ENCODE measurements at places on chromosomes 12 and 14.

- DNase-seq = no peak
- no peaks in the 10 kb centered on the region for H3K36me3 ChIP-seq
- no peak overlapping the region for H3K4me3 ChIP-seq
- H3K27me3 ChIP-seq = no peaks in the 10 kb centered on the region
- H3K27ac ChIP-seq = no peak overlapping the region
- no peaks in the 10 kb centered on the region for H3K4me1 ChIP-seq
Observed at GRCh38 chr12:126337556-126338441, 1272.6 kb downstream of the AACS start.

DNA sequence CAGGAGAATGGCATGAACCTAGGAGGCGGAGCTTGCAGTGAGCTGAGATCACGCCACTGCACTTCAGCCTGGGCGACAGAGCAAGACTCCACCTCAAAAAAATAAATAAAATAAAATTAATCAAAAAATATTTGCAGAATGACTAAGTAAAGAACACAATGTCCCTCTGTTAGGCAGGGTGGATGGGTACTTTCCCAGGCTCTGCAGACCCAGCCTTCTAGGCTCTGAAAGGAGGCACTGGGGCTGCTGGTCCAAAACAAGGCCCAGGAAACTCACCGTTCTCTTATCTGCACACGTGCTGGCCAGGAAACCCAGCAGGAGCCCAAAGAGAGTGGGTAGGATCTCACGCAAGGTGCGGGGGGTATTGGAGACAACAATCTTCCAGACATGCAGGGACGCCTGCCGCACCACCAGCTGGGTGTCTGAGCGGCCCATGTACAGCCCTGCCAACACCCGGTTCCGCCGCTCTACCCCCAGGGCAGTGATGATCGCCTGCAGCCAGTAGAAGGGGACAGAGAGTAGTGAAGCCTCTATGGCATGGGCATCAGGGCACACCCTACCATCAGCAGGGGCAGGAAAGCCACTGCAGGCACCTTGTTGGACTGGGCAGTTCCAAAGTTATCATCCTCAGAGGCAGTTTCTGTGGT is 25.8 kb upstream of the RAB35 start:
- no peak overlapping the region for H3K27ac ChIP-seq
- H3K27me3 ChIP-seq = no peaks in the 10 kb centered on the region
- H3K4me1 ChIP-seq = no peaks in the 10 kb centered on the region
- no peak for DNase-seq
- no peak overlapping the region for H3K4me3 ChIP-seq

DNA sequence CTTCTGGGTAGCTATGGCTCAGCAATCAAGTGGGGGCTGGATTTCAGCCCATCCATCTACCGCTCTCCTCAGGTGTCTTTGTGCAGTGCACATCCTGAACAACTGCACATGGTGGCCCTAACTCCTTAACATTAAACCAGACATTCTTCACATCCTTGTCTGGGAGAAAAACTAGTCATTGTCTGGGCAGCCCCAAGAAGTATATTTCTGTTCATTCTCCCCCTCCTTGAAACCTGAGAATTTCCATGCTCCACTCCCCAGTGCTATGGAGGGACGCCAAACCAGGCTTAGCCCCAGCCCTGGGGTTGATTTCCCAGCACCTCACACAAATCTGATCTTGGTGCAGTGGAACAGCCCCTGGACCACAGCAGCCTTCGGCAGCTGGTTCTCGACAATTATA is 13.4 kb downstream of the MYL2 start:
- DNase-seq = no peak
- no peaks in the 10 kb centered on the region for H3K36me3 ChIP-seq
- no peaks in the 10 kb centered on the region for H3K4me1 ChIP-seq
- no peak overlapping the region for H3K4me3 ChIP-seq
- no peak overlapping the region for H3K27ac ChIP-seq

DNA sequence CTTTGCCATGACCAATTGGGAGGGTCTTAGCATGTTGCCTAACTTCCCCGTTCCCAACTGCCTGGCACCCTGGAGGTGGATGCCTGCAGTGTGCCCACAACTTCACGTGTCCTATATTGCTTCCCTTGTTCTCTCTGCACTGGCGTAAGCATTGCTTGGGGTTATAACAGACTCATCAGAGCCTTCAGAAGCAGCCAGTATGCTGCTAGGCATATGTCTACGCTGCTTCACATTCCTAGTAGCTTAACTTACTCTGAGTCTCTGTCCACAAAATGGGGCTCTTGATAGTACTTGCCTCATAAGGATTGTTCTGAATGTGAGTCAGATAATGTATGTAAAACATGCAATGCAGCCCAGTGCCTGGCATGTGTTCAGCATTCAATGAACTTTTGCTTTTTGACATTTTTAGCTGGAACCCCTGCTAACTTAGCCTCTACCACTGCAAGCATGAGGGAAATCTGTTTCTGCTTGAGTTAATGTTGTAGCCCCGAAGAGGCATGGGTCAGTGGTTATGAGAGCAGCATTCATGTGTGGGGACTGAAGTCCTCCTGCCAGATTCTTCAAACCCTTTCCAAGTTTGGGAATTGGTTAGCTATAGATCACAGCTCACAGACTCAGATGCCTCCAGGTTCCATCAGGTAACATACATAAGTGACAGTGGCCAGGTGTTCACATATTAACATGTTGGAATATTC is 2.8 kb downstream of the SLC5A8 start:
- H3K4me3 ChIP-seq = no peak overlapping the region
- no peaks in the 10 kb centered on the region for H3K27me3 ChIP-seq
- H3K27ac ChIP-seq = no peak overlapping the region

- H3K4me1 ChIP-seq = no peaks in the 10 kb centered on the region
- H3K4me3 ChIP-seq = no peak overlapping the region
- DNase-seq = no peak
- H3K36me3 ChIP-seq = no peaks in the 10 kb centered on the region
- no peak overlapping the region for H3K27ac ChIP-seq
- H3K27me3 ChIP-seq = no peaks in the 10 kb centered on the region
Observed at GRCh38 chr12:98162906-98163678, 352.3 kb upstream of the TMPO start.

GRCh38 chr12:64412459-64412858 is 8.3 kb downstream of the XPOT start:
- H3K36me3 ChIP-seq = peaks cover 60% of the 10 kb centered on the region
- no peak for DNase-seq
- no peak overlapping the region for H3K4me3 ChIP-seq
- H3K27ac ChIP-seq = no peak overlapping the region
- H3K27me3 ChIP-seq = no peaks in the 10 kb centered on the region

DNA sequence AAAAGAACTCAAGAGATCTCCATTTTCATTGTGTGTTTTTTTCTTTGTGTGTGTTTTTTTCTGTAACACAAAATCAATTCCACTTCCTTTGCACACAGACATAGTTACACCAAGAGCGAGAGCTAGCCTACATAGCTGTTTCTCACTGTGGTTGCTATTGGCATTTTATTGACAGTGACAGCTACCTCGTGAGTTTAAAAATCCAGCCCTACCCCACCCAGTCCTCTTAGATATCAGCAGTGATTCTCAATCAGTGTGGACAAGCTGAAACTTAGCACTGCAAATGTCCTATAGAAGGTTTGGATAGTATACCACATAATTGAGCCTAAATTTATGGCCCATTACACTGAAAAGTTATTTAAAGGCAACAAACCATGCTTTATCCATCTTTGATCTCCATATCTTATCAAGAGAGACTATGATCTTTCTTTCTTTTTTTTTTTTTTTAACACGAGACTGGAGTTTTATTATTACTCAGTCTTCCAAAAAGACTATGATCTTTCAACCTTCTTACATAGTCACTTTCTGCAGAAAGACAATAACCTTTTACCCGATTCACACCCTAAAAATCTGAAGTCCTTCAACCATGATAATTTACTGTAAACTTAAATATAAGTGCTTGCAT is 46.8 kb downstream of the ATP2B1 start:
- no peak for DNase-seq
- H3K4me1 ChIP-seq = peaks cover 26% of the 10 kb centered on the region
- peak overlapping the region; percentile 15 for H3K27ac ChIP-seq
- no peaks in the 10 kb centered on the region for H3K27me3 ChIP-seq
- no peaks in the 10 kb centered on the region for H3K36me3 ChIP-seq
- no peak overlapping the region for H3K4me3 ChIP-seq

- no peak for DNase-seq
- no peaks in the 10 kb centered on the region for H3K27me3 ChIP-seq
- H3K4me3 ChIP-seq = no peak overlapping the region
- H3K27ac ChIP-seq = no peak overlapping the region
- H3K4me1 ChIP-seq = no peaks in the 10 kb centered on the region
Observed at GRCh38 chr12:94276725-94277124, 128.3 kb downstream of the PLXNC1 start.

DNA sequence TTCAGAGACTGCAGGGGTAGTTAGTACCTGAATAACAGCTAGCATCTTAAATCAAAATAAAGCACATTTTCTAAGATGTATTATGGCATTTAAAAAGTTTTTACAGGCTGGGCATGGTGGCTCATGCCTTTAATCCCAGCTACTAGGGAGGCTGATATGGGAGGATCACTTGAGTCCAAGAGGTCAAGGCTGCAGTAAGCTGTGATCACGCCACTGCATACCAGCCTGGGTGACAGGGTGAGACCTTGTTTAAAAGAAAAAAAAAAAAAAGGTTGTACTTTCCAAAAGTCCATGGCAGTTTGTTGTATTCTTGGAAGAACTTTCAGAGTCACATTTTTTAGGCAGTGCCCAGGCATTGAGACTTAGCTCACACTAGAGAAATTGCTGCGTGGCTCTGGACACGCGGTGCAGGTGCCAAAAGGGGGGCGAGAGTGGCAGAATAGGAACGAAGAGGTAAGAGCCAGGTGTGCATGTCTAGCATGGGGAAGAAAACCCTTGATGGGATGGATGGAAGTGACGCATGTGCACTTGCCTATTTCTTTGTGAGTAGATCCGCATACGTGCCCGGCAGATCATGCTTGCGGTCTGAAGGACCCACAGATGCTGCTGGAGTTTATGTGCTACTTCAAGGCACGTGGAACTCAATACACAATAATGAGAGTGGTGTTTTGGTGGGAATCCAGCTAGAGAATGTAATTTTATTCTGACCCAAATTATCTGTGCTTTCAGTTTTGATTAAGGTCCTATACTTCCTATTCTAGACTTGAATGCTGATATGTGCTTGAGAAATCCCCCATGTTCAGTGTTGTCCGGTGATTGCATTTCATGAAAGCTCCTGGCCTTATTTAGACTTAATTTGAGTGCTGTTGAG is 11.9 kb downstream of the ANKRD13A start:
- DNase-seq = no peak
- H3K36me3 ChIP-seq = peaks cover 22% of the 10 kb centered on the region

DNA sequence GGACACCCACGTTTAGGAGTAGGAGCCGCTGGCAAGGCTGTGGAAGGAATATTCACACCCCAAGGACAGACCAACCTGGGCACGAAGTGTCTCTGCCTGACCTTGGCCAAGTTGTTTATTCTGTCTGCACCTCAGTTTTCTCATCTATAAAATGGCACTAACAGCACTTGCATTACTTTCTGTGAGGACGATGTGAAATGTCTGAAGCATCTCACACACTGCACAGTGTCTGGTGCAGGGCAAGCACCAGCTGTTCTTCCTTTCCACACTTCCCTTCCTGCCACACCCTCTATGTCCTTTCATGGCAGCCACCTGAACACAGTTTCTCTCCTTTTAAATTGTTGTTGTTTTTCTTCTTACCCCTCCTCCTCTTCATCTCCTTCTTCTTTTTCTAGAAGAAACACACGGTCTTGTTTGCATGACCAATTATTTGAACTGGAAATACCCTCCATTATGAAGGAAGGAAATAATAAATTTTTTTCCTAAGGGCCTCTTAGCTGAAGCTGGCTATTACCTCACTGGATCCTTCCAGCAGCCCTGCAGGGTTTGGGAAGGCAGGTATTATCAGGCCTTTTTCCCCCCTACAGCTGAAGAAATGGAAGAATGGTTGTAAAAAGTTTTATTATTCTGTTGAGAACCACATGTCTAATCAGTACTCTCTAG is 42.9 kb upstream of the ATP23 start:
- H3K36me3 ChIP-seq = no peaks in the 10 kb centered on the region
- H3K4me3 ChIP-seq = no peak overlapping the region
- no peak for DNase-seq
- peaks cover 57% of the 10 kb centered on the region for H3K4me1 ChIP-seq

GRCh38 chr12:93889516-93890212 is 212.5 kb downstream of the CRADD start:
- no peaks in the 10 kb centered on the region for H3K4me1 ChIP-seq
- H3K4me3 ChIP-seq = no peak overlapping the region
- H3K27me3 ChIP-seq = no peaks in the 10 kb centered on the region
- H3K27ac ChIP-seq = no peak overlapping the region

- DNase-seq = no peak
- H3K36me3 ChIP-seq = no peaks in the 10 kb centered on the region
- H3K27ac ChIP-seq = no peak overlapping the region
- peaks cover 5% of the 10 kb centered on the region for H3K4me1 ChIP-seq
- H3K27me3 ChIP-seq = no peaks in the 10 kb centered on the region
Observed at GRCh38 chr12:2779281-2779680, 15.5 kb upstream of the FKBP4 start.

DNA sequence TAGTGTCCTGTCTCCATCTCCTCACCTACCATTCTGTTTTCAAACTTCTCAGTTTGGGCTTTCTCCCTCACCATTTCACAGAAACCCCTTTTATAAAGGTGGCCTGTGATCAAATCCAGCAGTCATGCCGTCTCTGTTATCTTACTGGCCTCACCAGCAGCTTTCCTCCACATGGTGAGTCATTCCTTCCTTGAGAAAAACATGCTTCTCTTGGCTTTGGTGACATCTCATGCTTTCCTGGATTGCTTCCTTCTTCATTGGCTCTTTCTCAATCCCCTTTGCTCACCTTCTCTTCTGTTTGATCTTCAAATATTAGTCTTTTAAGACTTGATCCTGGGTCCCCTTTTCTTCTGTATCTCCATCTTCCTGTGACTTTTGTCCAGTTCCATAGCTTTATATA is 164.9 kb downstream of the ANO4 start:
- no peak overlapping the region for H3K4me3 ChIP-seq
- H3K4me1 ChIP-seq = no peaks in the 10 kb centered on the region
- H3K27ac ChIP-seq = no peak overlapping the region
- DNase-seq = no peak
- H3K27me3 ChIP-seq = no peaks in the 10 kb centered on the region

DNA sequence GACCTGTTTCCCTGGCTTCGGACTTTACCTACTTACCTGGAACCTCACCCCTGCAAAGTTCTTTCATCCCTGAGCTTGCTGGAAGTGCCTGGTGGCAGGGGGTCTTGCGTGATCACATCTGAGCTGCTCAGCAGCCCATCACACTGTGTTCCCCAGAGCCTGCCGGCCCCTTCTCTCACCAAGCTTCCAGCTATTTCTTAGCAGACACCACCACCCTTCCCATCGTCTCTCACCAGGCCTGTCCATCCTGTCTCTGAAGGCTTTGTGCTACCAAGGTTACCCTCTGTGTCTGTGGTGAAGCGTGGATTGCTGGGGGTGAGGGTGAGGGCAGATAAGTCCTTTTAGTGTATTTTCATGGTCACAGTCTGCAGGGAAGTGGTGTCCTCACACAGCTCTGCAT is 78.8 kb upstream of the NRXN3 start:
- H3K4me3 ChIP-seq = no peak overlapping the region
- no peaks in the 10 kb centered on the region for H3K27me3 ChIP-seq
- no peaks in the 10 kb centered on the region for H3K4me1 ChIP-seq
- no peak for DNase-seq
- H3K36me3 ChIP-seq = no peaks in the 10 kb centered on the region
- H3K27ac ChIP-seq = no peak overlapping the region

Measured in effector memory CD4-positive, alpha-beta T cell (primary cell).